Uterine smooth muscle cell (primary cell): ENCODE measurements at places on chromosomes 3 and 15. TPM values are rescaled to one million over a fixed set of nuclear protein-coding genes. Genes with fewer than 3 reads are reported as not detected.

PRICKLE2 gene
- 12.8 and 28.5 TPM in 2 replicates for total RNA-seq

DAZL gene
- total RNA-seq, result not detected in 2 replicates

ACKR2 gene
- 0.22 and 0.37 TPM in 2 replicates for total RNA-seq

GOLGA8R gene
- total RNA-seq, result 1.9 and 4.6 TPM in 2 replicates

TMEM108 gene
- under 0.01 and 0.12 TPM in 2 replicates for total RNA-seq

CAND2 gene
- total RNA-seq, result 6.4 and 6.6 TPM in 2 replicates

CNTN3 gene
- 4.2 and 5.0 TPM in 2 replicates for total RNA-seq

CISH gene
- total RNA-seq, result 0.44 and 0.62 TPM in 2 replicates

CFAP91 gene
- 0.62 and 0.77 TPM in 2 replicates for total RNA-seq

ZNF501 gene
- total RNA-seq, result 7.1 and 8.1 TPM in 2 replicates

MUC13 gene
- total RNA-seq, result not detected in 2 replicates

GOLGA8G gene
- not detected in 2 replicates for total RNA-seq

CCDC39 gene
- total RNA-seq, result 0.12 TPM in 1 of 2 replicates, not detected in the other

AADAC gene
- total RNA-seq, result 0.12 TPM in 1 of 2 replicates, not detected in the other

LYZL4 gene
- total RNA-seq, result not detected in 2 replicates

MCF2L2 gene
- 0.66 and 1.9 TPM in 2 replicates for total RNA-seq

CSPG5 gene
- total RNA-seq, result under 0.01 and 0.22 TPM in 2 replicates

PRSS50 gene
- total RNA-seq, result 0.12 TPM in 1 of 2 replicates, not detected in the other

CPNE9 gene
- not detected in 2 replicates for total RNA-seq

AHSG gene
- total RNA-seq, result not detected in 2 replicates
